NCI-H1105 (cell line): ENCODE measurements at places on chromosomes 2 and 18.

DNA sequence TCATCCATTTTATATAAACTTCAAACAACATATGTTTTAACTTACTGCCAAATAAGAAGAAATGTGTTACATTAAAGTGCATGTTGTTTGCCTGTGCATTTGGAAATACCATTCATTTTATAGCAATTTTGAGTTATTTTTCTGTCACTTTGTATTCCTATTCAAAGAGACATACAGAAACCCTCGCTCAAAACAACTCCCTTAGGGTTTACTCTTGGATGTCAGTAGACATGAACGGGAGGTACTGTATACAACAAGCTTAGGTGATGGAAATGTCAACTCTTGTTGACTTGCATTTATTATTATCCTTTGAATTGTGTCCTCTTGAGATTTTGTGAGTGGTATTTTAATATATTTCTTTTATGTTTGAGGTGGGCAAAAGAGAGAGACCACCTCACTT, 132.3 kb downstream of the CAMKMT start:
- DNase-seq: no peak

DNA sequence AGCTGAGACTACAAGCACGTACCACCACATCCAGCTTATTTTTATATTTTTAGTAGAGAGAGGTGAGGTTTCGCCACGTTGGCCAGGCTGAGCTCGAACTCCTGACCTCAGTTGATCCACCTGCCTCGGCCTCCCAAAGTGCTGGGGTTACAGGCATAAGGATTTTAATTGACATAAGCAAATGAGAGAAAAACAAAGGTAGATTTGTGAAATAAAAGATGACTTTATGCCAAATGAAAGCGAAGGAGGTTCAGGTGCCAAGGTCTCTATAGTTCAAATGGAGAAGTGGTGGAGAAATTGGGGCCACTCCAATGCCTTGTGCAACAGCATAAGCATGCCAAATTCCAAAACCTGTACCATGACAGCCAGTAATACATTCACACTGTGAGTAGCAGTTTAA, 180.6 kb downstream of the MREG start:
- no peak for DNase-seq

GRCh38 chr2:147297820-147298219, 547.0 kb upstream of the ACVR2A start:
- DNase-seq: no peak

DNA sequence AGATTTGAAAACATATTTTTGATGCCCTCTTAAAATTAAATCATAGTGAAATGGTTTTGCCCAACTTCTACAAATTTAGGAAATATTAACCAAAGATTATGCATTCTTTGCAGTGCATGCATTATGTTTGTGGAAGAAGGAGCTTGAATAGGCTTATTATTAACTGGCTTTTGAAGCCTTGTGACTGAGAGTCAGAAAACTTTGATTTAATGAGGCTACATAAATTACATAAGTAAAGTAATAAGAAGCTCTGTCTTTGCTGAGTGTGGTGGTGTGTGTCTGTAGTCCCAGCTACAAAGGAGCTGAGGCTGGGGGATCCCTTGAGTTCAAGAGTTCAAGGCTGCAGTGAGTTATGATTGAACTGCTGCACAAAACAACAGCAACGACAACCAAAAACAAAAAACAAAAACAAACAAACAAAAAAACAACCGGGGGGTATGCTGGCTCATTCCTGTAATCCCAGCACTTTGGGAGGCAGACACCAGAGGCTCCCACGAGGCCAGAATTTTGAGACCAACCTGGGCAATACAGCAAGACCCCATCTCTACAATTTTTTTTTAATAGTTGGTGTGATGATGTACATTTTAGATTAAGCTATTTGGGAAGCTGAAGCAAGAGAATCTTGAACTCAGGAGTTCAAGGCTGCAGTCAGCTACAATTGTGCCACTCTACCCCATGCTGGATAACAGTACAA, 57.0 kb upstream of the LRRTM4 start:
- DNase-seq: no peak

DNA sequence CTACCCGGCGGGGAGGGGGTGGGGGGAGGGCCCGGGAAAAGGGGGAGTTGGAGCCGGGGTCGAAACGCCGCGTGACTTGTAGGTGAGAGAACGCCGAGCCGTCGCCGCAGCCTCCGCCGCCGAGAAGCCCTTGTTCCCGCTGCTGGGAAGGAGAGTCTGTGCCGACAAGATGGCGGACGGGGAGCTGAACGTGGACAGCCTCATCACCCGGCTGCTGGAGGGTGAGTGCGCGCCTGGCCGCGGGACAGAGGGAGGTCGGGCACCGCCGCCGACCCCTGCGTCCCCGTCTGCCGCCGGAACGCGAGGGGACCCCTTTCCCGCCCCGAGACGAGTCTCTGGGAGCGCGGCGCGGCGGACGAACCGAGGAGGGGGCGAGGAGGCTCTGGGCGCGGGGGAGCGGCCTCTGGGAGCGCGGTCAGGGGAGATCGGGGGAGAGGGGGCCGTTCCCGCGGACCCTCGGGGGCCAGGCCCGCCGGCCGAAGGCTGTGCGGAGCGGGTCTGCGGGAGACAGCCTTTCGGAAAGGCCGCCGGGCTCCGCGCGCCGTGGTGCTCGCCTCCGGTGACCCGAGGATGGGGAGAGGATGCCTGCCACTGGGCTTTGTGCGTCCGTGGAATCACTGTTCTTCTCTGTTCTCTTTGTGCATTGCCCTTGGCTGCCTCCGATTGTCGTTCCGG, 463 bp downstream of the PPP1CB start:
- no peak for DNase-seq

DNA sequence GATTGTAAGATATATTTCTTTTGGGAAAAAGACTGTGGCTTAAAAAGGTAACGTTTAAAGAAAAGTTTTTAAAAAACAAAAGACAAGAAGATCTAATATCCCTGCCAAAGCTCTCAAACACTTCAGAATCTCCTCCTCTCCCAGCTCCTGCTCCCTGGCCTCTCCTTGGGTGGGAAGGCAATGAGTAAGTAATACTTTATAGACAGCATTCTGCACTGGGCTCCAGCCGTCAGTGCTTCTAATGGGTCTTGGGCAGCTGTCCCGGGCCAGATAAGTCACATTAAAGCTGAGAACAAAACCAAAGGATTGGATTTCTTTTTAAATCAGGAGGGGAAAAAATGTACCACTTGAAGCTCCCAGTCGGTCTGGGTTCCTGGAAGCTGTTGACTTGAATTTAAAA, 133.7 kb downstream of the ALPK2 start:
- DNase-seq: no peak

DNA sequence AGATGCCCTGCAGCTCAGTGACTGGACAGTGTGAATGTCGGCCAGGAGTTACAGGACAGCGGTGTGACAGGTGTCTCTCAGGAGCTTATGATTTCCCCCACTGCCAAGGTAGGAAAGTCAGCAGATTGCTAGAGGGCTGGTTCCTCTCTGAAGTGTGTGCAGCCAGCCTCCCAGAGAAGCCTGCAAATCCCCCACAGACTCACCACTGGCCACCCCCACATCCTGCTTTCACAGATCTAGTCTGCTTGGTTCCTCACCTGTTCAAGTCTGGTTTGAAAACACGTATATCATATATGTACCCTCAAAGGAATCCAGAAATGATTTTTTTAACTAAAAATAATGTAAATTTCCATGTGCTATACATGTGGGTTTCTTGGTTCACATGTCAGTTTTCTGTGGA, 121.1 kb downstream of the LAMA3 start:
- DNase-seq: no peak
